ENCODE measurements at places on chromosomes 3 and 15.

DNA sequence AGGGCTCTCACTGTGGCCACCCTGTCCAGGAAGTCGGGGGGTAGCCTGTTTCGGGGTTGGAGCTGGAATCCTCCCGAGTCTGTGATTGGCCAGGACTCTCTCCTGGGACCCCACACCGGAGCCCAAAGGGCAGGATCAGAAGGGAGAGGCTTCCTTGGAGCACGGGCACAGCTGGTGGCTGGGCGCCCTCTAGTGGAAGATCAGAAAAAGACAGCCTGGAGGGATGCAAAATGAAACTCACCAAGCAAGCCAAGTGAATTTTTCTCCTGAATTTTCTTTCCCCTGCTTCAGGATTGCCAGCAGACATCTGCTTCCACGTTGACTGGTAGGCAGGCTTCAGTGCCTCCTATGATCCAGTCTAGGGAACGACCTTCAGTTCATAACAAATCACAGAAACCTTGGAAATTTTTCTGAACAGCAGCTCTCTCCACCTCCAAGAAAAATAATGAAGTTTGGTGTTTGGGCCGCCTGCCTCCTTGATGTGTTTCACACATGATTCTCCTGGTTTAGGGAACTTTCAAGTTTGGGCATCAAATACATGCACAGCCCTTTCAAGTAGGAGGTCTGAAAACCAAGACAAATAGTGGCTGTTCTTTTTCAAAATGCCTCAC is 224.6 kb downstream of the VPS13C start:
- DNase-seq: peak; percentile 64

DNA sequence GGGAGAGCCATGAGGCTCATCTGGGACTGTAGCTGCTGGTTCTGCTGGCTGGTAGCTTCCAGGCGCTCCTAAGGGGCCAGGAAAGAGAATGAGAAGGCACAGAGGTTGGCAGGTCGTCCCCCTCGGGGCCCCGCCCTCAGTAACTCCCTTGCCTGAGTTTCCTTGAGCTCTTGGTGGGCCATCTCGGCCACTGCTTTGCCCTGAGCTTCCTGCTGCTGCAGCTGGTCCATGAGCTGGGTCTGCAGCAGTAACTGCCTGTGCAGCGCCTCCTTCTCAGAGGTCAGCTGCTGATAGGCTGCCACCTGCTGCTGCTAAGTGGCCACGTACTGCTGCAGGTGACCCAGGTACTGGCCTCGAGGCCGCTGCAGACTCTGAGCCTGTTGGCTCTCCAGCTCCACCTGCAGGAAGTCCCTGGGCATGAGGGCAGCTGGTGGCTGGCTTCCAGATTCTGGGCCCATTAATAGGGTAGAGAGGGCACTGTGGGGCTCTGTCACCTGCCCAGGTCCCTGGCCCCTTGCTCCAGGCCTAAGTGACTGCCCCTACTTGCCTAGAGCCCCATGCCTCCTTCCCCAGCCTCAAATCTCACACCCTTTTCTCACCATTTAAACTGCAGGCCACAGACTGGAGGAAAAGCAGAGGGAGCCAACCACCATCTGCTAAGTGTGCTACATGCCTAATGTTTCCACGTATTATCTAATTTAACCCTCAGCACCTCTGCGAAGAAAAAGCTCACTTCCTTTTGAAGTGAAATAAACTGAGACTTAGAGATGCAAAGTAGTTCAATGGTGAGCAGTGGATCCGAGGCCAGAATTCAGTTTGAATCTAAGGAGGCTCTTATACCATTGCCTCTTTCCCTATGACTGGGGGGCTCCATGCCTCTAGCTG is 10.8 kb upstream of the VPS33B start:
- peak; percentile 63 for DNase-seq

DNA sequence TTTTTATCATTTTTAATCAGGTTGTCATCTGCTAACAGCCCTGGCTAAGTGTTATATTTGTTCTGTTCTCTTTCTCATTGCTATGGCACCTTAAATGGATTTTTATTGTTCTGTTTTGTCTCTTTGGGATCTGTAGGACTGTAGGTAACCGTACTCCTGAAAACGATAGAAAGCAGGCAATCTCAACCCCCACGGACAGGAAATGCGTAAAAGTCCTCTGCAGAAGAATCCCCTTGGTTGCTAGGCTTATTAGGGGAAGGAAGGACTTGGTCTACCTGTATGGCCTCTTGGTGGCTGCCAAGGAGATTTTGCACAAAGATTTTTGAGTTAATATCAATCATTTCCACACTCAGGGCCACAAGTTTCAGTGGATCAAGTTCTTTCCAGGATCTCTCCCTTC is 571.9 kb upstream of the ZNF385D start:
- no peak for DNase-seq

GRCh38 chr3:4894891-4895530 is 84.2 kb upstream of the BHLHE40 start:
- no peak for DNase-seq

DNA sequence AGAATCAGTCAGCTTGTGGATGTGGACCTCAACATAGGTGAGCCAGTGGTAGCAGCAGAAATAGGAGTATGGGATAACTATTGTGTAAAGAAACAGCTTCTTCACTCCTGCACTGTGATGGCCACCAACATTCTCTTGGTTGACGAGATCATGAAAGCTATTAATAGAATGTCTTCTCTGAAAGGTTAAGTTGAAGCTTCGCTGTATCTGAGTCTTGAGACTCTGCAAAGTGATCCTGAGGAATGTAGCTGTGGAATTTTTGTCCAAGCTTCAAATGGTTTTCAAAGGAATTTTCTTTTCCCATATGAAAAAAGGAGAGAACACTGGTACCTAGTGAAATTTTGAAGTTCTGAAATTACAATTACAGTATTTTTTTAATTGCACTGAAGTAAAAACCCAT is 146.3 kb downstream of the GMNC start:
- no peak for DNase-seq

DNA sequence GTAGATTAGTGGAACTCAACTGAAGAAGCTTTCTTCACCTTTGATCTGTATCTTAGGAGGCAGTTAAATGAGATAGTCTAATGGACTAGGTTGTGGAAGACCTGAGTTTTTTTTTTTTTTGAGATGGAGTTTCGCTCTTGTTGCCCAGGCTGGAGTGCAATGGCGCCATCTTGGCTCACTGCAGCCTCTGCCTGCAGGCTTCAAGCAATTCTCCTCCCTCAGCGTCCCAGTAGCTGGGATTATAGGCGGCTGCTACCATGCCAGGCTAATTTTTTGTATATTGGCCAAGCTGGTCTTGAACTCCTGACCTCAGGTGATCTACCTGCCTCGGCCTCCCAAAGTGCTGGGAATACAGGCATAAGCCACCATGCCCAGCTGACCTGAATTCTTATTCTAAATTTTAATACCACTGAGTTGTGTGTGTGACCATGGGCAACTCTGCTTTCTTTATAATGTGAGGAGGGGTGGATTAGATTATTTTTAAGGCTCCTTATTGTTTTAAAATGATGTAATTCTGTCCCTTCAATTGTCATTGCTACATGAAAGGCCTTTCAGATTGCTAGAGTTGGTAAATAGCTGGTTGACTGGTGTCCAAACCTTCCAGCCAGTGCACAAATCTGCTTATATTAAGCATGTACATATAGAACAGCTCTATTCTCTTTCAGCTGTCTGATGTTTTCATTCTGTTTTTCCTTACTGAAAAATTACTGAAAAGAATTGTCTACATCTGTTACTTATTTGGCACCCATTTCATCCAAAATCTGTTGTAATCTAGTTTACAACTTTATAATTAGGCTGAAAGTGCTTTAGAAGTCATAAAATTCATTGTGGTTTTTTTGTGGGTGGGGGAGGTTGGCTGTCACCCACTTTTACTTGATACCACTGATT is 2.3 kb downstream of the LNP1 start:
- no peak for DNase-seq

- no peak for DNase-seq
These were observed 45.3 kb downstream of the ATP13A5 start for GRCh38 chr3:193333229-193333628.

- no peak for DNase-seq
These were observed 10.3 kb upstream of the MUSTN1 start for GRCh38 chr3:52845157-52845556.

- DNase-seq: no peak
These were observed 583.6 kb downstream of the AGBL1 start for GRCh38 chr15:86663304-86663703.

- no peak for DNase-seq
These were observed 112.5 kb downstream of the ZNF609 start for GRCh38 chr15:64572856-64573255.

DNA sequence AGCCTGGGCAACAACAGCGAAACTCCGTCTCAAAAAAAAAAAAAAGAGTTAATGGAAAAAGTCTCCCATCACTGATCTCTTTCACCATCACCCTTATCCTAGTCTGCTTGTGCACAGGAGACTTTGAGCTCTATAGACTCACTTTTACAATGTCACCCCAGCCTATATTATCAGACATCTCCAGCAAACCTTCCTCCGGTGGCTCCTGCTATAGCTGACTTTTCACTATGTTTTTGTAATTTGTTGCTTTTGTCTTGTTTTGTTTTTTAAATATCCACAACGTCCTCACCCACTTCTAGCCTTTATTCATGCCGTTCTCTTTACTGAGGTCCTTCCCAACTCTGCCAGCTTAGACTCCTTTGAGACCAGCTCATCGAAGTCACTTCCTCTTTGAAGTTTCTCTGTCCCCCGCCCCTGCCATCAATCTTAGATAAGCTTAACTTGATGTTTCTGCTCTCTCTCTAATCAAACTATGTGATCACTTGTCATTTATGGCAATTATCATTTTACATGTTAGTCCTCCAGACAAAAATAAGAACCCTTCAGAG is 82.7 kb upstream of the CHD2 start:
- DNase-seq: peak; percentile 23

GRCh38 chr3:179971280-179971679 is 65.5 kb downstream of the PEX5L start:
- DNase-seq: no peak

DNA sequence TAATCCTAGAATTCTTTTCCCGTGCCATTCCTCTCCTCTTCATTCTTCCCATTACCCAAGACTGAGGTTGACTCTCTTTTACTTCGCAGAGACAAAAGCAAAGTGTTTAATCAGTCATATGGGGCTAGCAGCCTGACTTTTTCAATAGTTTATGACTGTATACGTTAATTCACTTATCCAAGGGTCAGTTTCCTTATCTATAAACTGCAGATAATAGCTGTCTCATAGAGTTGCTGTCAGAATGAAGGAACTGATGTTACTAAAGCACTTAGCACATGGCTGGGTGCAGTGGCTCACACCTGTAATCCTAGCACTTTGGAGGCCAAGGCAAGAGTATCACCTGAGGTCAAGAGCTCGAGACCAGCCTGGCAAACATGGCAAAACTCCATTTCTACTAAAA is 43.5 kb upstream of the ULK4 start:
- no peak for DNase-seq

GRCh38 chr3:182148360-182148759 is 436.6 kb downstream of the SOX2 start:
- DNase-seq: no peak

DNA sequence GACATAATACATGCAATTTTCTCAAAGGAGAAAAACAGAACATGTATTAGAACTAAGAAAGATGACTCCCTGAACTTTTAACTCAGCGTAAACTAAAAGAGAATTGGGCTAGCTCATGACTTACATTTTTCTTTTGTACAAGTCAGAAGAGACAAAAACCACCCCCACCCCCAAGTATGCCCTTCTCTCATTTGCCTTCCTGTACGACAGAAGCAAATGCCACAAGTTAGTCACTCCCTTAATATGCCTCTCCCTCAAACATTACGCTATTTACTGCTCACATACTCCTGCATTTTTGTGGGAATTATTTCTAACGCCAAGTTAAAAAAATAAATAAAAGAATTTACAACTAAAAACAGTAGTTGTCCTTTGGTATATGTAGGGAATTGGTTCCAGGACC is 22.0 kb downstream of the CPEB1 start:
- no peak for DNase-seq

- peak; percentile 14 for DNase-seq
These were observed 3.2 kb downstream of the ZXDC start for GRCh38 chr3:126472277-126473006.

GRCh38 chr3:27312044-27312668 is 57.0 kb downstream of the NEK10 start:
- DNase-seq: peak; percentile 66

- no peak for DNase-seq
These were observed 565.9 kb upstream of the CCDC54 start for GRCh38 chr3:106811376-106811775.

DNA sequence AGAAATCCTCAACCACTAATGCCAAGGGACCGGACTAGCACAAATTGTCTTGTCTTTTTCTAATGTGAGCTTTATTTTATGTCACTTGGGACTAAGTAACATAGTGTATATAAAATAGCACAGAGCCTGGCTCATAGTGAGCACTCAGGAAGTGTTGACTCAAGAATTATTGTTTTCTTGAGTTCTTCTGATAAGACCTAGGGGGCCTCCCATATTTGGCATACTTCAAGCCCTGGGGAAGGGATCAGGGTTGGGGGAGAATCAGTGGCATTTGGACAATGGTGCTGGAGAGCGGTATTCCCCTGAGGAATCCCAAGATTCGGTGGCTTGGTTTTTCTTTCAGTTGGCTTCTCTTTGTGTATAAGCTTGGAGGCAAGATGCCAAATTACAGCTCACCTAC is 19.4 kb downstream of the ZNF80 start:
- DNase-seq: no peak

DNA sequence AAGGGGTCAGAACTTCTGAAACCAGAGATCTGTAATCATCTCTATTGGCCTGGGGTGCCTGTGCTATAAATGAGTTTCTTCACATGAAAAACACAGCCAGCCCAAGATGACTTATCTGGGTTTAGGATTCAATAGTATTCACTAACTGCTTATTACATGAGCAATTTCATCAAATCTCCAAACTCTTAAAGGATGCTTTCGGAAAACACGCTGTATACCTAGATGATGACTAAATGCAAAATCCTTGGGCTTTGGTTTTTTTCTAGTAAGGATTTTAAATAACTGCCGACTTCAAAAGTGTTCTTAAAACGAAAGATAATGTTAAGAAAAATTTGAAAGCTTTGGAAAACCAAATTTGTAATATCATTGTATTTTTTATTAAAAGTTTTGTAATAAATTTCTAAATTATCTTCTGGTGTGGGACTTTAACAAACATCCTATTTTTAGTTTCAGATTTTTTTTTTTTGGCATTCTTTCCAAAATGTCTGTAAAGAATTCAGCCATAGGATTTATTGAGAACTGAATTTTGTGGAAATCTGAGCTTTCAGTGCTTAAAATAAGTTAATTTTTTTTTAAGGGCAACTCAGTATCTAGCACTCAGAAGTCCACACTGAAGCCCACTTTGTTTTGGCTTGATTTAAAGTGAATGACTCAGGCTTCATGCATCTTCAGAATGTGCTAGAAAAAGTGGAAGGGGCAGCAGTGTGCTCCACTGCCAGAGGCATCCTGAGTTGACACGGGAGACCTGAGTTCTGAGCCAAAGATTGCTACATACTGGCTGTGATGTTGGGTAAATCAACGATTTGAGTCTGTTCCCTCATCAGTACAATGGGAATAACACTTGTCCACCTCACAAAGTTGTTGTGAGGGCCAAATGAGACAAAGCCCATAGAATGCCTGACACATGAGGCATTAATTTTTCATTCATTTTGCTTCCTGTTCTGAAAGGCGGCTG is 18.7 kb downstream of the TMEM43 start:
- DNase-seq: no peak

- DNase-seq: no peak
These were observed 12.8 kb downstream of the RTP1 start for GRCh38 chr3:187210091-187210490.
